Kidney epithelial cell (primary cell): ENCODE measurements at places on chromosomes 11 and 22. TPM values are rescaled to one million over a fixed set of nuclear protein-coding genes. Genes with fewer than 3 reads are reported as not detected.

GRCh38 chr11:82989628-82990404 is 81.9 kb downstream of the RAB30 start:
- no peak for DNase-seq

GRCh38 chr22:40042312-40042711 is 47.6 kb downstream of the FAM83F start:
- no peak for DNase-seq

DNA sequence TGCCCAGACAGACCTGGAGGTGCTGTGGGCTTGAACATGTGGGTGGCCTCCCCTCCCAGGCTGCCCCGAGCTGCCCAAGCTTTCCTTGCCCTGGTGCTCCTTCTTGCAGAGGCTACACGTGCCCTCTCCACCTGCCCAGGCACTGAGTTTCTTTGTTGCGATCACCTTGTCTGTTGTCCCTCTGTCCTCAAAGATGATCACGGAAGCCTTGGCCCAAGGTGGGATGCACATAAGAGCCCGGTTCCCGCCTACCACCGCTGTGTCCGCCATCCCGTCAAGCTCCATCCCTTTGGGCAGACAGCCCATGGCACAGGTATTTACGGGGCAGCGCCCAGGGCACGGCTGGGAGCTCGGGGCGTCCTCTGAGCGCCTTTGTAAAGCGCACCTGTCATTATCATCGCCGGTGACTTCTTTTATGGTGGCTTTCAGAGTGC is 67.5 kb downstream of the MED15 start:
- no peak for DNase-seq

Gene OR51A4
- total RNA-seq, result not detected in 2 replicates

- no peak for DNase-seq
Observed at GRCh38 chr11:67499808-67500483, 5.2 kb downstream of the PITPNM1 start.

DNA sequence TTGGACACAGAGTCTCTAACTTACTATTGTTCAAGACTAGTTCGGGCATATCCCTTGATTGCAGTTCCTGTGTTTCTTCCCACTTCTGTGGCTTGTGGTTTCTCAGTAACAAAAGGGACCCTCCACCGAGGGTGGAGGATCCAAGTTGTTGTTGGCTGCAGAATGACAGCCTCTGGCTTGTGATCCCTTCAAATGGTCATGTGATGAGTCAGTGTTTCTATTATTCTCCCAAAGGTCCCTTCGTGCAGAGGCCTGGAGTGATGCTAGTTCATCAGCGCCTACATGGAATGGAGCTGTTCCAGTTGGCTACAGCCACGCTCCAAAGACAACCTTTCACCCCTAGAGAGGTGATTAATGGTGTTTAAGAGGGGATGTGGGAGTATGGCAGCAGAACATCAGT is 2.6 kb upstream of the VWCE start:
- DNase-seq, result peak; percentile 86

Gene GSTT2B
- 3.4 and 3.8 TPM in 2 replicates for total RNA-seq

DNA sequence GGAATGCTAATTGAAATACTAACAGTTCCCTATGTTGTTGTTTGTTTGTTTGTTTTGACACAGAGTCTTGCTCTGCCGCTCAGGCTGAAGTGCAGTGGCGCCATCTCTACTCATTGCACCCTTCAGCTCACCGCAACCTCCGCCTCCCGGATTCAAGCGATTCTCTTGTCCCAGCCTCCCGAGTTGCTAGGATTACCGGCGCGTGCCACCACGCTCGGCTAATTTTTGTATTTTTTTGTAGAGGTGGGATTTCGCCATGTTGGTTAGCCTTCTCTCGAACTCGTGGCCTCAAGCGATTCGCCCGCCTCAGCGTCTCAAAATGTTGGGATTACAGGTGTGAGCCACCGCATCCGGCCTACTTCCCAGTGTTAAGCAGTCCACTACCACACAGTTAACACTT is 42.0 kb downstream of the OR4D9 start:
- no peak for DNase-seq

DNA sequence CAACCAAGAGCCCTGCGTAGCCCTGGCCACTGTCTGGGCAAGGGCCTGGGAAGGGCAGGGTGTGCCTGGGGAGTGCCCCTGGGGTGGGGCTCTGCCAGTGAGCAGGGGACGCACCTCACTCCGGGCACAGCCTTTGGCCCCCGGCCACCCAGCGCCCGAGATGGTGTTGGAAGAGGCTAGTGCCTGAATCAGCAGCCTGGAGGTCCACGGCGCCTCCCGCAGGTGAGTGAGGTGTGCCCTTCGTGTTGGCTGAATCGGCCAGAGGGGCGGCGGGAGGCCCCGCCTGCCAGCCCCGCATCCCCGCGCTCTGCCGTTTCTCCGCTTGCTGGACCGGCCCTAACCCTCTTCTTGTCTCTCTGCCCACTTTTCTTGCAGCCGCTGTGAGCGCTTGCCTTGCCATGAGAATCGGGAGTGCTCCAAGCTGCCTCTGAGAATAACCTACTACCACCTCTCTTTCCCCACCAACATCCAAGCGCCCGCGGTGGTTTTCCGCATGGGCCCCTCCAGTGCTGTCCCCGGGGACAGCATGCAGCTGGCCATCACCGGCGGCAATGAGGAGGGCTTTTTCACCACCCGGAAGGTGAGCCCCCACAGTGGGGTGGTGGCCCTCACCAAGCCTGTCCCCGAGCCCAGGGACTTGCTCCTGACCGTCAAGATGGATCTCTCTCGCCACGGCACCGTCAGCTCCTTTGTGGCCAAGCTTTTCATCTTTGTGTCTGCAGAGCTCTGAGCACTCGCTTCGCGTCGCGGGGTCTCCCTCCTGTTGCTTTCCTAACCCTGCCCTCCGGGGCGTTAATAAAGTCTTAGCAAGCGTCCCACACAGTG is 60.1 kb downstream of the FBLN1 start:
- no peak for DNase-seq

Gene NRIP3
- total RNA-seq, result 20.5 and 24.0 TPM in 2 replicates

Gene FOLR2
- total RNA-seq, result not detected in 2 replicates

GRCh38 chr11:512761-513595 is 5.9 kb upstream of the RNH1 start:
- DNase-seq, result no peak

DNA sequence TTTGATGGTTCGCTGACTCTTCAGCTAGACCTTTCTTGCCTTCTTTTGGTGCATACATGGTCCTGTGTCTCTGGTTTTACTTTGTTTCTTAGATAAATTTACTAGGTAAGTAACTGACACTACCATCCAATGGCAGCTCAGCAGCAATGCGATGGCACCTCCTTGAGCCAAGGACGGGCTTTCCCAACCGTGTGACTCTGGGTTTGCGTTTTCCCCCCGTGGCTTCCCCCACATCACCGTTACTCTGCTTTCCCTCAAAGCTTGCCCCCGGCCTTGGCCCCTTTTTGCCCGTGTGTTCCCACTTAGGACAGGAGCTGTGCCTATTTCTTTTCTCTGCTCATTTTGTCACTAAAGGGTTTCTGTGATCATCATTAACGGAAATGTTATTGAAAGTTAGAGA is 41.5 kb downstream of the TBC1D22A start:
- DNase-seq, result no peak

DNA sequence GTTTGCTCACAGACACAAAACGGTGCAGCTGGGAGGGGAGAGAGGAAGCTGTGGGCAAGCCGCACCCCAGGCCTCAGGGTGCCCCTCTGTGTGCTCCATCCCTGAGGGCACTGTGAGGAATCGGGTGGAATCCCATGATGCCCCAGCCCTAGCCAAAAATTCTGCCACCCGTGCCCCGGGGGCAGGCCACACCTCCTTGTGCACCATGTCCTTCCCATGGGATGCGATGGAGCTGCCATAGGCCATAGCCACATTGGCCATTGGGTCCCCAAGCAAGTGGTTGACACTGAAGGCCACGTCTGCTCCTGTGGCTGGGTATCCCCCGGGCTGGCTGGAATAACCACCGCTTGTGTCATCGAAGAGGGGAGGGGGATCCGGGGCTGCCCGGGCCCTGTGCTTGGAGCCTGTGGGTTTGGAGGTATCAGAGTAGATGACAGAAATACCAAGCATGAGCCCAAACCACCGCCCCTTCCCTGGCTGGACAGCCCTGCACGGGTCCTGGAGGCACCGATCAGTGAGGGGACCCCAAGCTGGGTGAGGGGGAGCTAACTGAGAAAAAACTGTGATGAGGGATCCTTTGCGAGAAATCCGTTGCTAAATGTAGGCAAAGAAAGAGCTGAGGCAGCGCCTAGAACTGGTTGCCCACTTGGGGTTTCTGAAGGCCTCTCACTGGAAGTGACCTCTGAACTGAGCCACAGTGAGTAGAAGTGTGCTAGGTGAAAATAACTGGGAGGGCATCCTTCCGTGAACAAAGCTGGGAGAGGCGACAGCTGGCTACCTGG is 863 bp downstream of the YIF1A start:
- DNase-seq, result no peak

- DNase-seq, result peak; percentile 88
Observed at GRCh38 chr22:45608763-45609180, 62.9 kb upstream of the ATXN10 start.

Gene KCTD21
- total RNA-seq, result 9.7 and 17.6 TPM in 2 replicates

GRCh38 chr11:121688055-121688491 is 235.3 kb upstream of the SORL1-AS1 start:
- DNase-seq, result no peak

DNA sequence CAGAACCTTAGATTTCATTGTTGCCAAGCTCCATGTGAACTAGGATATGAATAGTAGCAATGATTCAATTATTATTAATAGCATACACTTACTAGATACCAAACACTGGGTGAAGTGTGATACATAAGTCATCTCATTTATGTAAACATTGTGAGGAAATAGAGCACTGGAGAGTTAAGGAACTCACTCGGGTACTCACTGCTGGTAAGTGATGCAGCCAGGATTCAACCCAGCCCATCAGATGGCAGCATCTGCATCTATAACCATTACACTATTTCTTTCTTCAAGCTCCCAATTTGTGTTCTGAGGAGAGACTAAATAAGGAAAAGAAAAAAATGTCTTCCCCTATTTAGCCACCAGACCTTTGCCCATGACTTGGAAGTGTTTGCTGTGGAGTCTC is 10.2 kb upstream of the ALG8 start:
- no peak for DNase-seq

GRCh38 chr11:74157169-74157568 is 13.6 kb downstream of the C2CD3 start:
- DNase-seq, result no peak

DNA sequence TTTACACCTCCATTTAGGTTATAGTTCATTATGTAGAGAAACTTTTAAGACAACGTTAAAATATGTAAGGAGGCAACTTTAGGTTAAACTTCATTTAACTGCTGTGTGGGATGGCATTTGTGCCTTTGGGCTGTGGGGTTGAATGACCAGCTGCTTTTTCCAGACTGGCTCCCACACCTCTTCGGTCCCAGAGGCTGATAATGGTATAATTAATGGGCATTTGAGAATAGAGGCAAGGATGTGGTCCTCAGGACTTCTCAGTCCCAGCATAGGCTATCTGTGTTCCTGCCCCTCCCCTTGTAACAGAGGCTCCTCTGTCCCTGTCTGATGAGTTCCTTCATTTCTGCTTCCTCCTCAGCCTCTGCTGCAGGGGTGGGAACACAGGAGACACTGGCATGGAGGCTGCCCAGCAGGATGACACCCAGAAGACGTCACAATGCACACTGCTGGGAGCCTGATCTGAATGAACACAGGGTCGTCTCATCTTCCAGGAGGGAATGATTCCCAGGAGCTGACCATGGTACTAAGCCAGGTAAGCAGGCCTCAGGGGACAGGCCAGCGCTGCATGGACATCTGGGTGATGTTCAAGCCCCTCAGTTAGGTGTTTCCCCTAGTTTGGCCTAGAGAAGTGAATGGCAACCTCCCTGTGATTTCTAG is 17.1 kb upstream of the GNAZ start:
- no peak for DNase-seq

DNA sequence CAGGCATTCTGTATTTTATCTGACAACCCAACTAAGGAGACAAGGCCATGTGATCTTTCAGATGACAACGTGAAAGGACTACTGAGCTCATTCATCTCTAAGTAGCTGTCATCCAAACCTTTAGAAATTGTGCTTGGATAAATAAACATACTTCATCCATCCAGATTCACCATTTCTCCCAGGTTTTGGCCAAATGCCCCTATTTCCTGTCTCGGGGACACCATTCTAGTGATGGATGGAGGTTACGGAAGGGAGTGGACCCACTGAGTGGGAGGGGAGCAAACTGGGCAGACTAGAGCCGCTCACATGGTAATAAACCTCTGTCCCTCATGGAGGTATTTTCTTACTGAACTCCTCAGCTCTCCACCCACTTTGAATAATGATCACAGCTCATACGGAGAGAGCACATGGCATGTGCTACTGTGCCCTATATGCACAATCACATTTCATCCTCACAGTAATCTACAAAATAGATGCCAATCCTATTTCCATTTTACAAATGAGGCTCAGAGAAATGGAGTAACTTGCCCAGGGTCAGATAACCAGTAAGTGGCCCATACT is 114.4 kb downstream of the SLC1A2 start:
- DNase-seq, result no peak

GRCh38 chr11:134048028-134048427 is 20.8 kb upstream of the JAM3 start:
- no peak for DNase-seq

- no peak for DNase-seq
Observed at GRCh38 chr22:20036084-20036482, 15.2 kb downstream of the TANGO2 start.

Gene NEFH
- total RNA-seq, result 5.2 and 5.7 TPM in 2 replicates

GRCh38 chr11:10493041-10493663 is 38.1 kb downstream of the AMPD3 start:
- DNase-seq, result no peak

DNA sequence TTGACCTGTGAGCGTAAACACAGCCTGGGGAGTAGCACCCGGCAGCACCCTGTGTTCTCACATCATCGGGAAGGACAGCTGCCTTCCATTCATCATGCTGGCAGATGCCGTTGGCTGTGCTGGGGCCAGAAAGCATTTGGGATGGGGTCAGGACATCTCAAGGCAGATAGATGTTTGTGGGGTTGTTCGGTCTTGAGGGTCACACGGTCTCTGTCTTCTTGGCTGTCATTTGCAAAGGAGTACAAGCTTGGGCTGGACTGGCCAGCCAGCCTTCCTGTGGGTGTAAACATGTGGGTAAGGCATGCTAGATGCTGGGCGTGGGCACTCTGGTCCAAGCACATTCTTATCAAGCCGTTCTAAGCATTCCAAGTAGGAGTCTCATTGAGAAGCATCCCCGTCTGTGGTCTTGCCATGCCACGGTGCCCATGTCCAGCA is 81.4 kb downstream of the TBC1D22A start:
- no peak for DNase-seq

DNA sequence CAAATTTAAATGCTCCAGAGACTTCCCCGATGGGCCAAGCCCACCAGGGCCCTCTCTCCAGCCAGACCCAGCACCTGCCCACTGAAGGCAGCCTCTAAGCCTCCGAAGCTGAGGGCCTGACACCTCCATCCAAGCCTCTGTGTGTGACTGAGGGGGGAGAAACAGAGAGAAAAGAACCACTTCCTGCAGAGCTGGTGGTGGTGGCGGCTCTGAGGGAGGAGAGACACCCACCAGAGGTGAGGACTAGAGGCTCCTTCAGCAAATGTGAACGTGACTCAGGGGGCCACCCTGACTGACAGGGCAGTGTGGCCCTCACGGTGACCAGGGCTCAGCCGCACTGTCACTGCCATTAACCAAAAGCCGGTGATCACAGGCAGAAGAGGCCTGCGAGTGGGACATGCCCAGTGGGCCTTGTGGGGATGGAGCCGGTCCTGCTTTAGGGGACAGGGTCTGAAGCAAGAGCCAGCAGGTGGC is 31.0 kb upstream of the CD5 start:
- DNase-seq, result no peak

Gene FIBIN
- total RNA-seq, result 0.89 and 1.3 TPM in 2 replicates

- DNase-seq, result peak; percentile 2
Observed at GRCh38 chr11:1924181-1924580, 4.7 kb downstream of the TNNT3 start.

GRCh38 chr22:42892571-42893316 is 35.7 kb upstream of the ARFGAP3 start:
- DNase-seq, result no peak

GRCh38 chr11:12524865-12525264 is 147.5 kb downstream of the PARVA start:
- DNase-seq, result no peak
